ENCODE measurements at places on chromosomes 3 and 15. TPM values are rescaled to one million over a fixed set of nuclear protein-coding genes. Genes with fewer than 3 reads are reported as not detected.

GRCh38 chr3:195556390-195556789 lies 13.3 kb upstream of the PPP1R2 start:
- DNase-seq: no peak

DNA sequence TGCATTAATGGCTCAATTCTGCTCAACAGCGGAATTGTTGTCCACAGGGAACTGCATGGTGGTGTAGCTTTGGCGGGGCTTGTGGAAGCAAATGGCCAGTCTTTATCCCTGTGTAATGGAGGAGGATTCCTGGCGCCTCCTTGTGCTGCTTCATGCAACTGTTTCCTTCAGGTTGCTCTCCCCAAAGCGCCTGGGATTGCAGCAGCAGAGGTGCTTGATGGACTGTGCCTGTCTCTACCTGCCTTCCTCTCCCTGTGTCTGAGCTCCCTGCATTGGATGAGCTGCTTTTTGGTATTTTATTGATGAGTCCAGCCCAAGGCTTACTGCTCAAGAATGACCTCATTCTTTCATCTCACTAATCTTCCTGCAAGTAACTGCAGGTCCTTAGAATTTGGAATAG lies 72.9 kb upstream of the NDN start:
- DNase-seq: no peak

DNA sequence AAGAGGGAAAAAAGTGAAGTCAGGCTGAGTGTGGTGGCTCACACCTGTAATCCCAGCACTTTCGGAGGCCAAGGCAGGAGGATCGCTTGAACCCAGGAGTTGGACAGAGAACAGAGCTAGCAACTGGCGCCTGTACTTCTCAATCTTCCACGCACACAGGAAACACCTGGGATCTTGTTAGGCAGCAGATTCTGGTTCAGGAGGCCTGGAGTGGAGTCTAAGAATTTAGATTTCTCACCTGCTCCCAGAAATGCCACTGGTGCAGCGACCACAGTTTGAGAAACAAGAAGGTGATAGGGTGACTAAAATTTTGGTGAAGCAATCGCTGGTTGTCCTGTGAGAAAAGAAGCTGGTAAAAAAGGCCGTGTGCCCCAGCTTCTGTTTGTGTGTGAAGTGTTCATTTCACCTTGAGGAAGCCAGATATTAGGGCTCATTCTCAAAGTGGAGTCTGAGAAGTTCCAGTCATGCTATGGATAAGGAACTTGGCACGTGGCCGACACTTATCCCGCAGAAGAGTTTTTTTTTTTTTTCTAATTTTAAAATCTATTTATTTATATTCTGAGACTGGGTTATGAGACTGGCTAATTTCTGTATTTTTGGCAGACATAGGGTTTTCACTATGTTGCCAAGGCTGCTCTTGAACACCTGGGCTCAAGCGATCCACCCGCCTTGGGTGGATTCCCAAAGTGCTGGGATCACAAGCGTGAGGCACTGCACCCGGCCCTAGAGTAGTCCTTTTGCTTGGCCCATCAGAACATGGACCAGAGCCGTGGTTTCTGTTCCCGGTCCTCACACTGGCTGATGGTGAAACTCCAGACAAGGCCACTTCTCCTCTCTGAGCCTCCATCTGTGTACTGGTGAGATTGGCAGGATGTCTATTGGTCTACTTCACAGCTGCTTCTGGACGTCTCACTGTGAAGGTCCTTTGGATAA lies 324.6 kb upstream of the PROK2 start:
- no peak for DNase-seq

DNA sequence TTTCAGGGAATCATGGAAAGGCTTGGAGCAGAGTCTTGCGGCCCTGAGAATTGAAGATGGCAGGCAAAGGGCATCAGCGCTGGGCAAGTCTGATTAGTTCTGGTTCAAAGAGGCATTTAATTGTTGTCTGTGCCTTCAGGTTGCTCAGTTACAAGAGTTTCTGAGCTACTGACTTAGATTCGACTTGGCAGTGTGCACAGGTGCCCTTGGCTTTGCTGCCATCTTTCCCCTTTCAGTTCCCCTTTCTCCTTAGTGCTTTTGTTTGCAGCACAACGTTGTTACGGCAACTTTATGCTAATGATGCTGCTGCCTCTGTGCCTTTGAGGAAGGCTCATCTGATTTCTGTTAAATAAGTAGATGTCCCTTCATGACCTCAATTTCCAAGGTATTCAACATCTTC lies 12.5 kb downstream of the P2RY14 start:
- no peak for DNase-seq

PLSCR5 gene
- total RNA-seq: not detected

GOLGA6A gene
- 0.40 TPM for total RNA-seq

PLA1A gene
- total RNA-seq: not detected

Data from activated naive CD8-positive, alpha-beta T cell treated with anti-CD3 and anti-CD28 coated beads, Interleukin-2, amount 10 ng/mL, durations not matched to agents 7 days and 5 days (primary cell).